ENCODE measurements at places on chromosomes 13 and 19.

GRCh38 chr19:57321751-57322150 lies 1.5 kb downstream of the ZNF543 start:
- no peak for DNase-seq

GRCh38 chr19:51259348-51260245 lies 8.7 kb downstream of the SIGLECL1 start:
- peak; percentile 41 for DNase-seq

DNA sequence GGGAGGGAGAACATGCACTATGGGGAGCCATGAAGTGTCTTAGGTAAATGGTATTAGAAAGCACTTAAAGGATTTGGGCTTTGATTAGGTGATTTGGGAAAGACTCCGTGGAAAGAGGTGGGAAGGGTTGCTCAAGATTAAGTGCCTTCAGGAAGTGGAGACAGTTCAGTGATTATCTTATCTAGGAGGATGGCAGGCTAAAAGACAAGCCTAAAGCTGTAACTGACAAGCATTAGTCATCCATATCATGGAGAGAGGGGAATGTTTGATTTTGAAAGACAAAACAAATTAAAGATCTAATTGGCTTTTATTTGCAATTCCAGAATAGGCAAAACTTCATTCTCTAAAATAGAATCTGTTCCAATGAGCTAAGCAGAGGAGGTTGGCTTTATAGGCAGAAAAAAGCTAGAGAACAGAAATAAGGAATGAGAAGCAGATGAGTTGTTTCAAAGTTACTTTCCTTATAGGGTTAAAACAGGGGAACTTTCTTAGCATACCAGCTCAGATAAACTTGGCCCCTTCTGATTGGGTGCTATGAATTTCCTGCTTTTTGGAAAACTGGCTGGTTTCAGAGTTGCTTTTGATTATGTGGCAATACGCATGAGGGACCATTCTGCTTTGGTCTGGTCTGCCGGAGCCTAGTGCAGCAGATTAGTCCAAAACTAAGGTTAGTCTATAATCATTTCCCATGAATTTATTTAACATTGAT lies 1.8 kb upstream of the DIAPH3 start:
- no peak for DNase-seq

DNA sequence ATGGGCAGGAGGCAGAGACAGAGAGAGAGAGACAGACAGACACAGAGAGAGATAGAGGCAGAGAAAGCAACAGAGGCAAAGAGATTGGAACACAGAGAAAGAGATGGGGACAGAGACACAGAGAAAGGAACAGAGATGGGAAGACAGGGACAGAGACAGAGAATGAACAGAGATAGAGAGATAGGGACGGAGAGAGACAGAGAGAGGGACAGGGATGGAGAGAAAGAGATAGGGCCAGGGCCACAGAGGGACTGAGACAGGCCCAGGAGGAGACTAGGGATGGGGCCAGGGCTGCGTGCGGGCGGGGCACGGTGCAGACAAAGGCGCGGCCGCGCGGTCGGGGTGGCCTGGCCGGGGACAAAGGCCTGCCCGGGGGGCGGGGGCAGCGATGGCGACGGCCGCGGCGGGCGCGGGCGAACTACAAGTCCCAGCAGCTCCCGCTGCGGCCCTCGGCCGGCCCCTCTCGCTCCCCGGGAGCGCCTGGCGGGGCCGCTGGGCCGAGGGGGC lies at the start of gene ZNF358:
Gene ZNF358, plus strand, starts transcription at position 459 of the 507 bp plus-strand sequence. CDS start 3,140 bp downstream, outside the sequence.
- peak; percentile 46 for DNase-seq

- DNase-seq: no peak
These were observed 46.3 kb downstream of the CCNE1 start for GRCh38 chr19:29858000-29858596.

DNA sequence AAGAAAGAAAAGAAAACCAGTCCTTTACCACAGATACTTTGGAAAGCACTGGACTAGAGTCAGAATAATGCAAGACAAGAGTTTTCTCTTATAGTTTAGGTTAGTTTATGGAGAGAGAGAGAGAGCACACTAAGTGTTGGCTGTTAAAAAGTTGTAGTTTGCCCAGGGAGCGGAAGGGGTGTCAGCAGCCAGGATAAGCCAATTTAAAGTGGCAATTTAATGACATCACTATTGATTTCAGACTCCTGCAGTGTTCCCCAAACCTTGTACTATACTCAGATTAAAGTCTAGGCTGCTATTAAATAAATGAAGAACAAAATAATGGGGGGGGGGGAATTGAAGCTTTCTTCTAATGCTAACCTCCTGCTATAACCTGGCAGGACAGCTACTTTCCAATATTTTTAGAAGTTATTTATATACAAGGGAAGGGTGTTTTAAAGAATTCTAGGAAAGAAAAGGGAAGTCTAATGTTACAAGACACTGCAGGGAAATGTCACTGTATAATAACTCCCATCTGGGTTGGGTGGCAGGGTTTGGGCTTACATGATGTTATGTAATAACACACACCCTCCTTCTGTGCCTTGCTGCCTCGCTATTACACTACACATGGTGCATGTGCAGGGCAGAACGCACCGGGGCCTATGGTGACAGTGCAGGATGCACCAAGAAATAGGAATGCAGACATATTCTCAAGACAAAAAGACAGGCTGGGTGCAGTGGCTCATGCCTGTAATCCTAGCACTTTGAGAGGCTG lies 19.9 kb downstream of the TPT1 start:
- DNase-seq: no peak

GRCh38 chr13:101520672-101521071 lies 68.2 kb downstream of the ITGBL1 start:
- DNase-seq: no peak

DNA sequence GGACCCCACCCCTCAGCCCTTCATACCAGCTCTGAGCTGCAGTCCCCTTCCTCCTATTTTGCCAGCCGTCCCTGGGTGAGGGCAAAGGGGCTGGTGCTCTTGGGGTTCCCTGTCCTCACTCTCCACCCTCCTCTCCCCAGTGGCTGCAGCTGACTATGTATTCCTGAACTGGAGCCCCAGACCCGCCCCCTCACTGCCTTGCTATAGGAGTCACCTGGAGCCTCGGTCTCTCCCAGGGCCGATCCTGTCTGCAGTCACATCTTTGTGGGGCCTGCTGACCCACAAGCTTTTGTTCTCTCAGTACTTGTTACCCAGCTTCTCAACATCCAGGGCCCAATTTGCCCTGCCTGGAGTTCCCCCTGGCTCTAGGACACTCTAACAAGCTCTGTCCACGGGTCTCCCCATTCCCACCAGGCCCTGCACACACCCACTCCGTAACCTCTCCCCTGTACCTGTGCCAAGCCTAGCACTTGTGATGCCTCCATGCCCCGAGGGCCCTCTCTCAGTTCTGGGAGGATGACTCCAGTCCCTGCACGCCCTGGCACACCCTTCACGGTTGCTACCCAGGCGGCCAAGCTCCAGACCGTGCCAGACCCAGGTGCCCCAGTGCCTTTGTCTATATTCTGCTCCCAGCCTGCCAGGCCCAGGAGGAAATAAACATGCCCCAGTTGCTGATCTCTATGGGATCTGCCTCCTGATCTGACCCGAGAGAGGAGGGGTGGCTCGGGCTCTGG lies 2.4 kb downstream of the COX7A1 start:
- DNase-seq: no peak

GRCh38 chr19:18946918-18947317 lies 5.9 kb upstream of the HOMER3 start:
- no peak for DNase-seq

DNA sequence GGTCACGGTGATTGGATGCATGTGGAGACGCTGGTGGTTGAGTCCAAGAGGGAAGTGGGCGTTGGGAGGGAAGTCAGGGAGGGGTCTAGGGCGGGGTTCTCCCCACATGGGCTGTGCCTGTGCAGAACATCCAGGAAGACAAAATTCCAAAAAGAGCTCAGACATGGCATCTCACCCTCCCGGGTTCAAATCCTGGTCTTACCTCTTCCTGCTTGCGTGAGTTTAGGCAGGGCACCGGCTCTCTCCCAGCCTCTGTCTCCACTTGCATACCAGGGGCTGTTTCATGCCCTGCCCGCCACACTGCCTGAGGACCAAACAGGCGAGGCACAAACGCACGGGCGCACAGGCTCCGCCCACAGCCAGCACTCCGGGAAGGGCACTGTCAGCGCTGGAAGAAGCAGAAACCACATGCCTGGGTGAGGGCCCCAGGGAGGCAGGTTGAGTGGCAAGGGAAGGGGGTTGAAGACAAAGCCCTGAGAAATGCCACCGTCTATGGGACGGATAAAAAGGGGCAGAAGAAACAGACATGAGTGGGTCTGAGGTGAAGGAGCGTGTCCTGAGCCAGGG lies 123.6 kb upstream of the SOX1 start:
- DNase-seq: no peak

DNA sequence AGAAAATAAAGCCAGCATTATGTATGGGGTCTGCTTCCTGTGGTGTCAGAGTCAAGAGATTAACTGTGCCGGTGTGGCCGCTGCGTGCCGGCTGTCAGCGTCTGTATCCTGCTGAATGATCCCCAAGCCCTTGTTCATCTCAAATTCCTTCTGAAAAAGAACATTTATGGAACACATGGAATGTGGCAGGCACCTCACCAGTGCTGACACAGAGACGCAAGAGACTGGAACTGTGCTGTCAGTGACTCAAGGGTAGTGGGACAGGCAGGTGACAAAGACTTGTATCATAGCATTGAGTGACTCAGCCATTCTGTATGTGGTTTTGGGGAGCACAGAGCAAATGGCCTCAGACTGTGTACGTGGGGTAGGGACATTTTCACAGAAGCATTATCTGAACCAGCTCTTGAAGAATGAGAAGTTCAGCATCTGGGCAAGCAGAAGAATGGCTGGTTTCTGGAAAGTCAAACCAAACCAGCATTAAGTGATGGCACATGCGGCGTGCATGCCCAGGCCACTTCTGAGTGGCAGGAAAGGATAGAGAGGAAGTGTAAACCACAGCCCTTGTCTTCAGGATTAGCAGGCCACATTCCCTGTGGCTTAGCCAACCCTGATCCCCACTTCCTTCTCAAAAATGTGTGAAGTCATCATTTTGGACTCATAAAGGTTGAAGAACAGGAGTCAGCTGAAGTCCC lies 54.0 kb upstream of the IRS2 start:
- DNase-seq: no peak

DNA sequence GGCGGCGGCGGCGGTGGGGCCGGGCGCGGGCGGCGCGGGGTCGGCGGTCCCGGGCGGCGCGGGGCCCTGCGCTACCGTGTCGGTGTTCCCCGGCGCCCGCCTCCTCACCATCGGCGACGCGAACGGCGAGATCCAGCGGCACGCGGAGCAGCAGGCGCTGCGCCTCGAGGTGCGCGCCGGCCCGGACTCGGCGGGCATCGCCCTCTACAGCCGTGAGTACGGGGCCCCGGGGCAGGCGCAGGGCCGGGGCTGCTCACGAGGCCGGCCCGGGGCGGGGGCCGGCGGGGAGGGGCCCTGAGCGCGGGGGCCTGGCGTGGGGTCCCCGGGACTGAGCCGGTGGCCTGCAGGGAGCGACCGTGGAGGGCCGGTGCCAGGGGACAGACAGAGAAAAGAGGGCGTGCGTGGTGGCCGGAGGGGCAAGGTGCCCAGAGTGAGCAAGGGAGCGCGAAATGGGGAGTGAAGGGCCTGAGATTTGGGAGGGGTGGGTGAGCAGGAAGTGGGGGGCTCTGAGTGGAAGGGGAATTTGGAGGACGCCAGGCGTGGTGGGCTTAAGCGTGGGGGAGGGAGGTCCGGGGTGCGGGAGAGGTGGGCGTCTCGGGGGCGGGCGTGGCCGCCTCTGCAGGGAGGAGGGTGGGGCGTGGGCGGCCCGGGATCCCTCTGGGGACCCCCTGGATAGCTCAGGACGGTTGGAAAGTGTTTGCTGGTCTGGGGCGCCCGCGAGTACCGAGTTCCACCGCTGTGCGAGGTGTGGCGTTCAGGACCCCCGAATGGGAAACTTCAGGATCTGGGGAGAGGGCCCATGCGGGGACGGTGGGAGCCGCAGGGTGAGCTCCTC lies 575 bp downstream of the CARM1 start:
- no peak for DNase-seq

DNA sequence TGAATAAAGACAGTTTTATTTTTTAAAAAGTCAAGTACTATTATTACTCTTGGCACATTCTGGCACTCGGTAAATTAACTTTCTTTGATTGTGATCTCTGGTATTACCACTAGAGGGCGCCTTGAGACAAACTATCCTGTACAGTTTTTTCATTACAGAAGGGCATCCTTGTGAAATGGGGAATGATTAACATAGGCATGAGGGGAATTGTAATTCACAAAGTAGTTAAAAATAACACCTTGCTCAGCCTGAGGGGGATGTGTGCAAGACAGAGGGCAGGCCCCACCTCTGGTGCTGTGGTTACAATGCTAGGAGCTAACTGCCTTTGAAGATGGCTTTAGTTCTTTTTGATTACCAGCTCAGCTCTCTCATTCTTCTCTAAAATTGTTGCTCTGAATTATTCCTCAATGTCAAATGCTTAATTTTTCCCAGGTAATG lies 24.2 kb upstream of the C1QTNF9B start:
- DNase-seq: peak; percentile 22

- DNase-seq: no peak
These were observed 47.1 kb upstream of the TNFSF11 start for GRCh38 chr13:42526804-42527203.

GRCh38 chr19:10983026-10983425 lies 22.2 kb downstream of the SMARCA4 start:
- DNase-seq: no peak

- DNase-seq: no peak
These were observed 8.7 kb downstream of the EPS8L1 start for GRCh38 chr19:55084416-55084815.

DNA sequence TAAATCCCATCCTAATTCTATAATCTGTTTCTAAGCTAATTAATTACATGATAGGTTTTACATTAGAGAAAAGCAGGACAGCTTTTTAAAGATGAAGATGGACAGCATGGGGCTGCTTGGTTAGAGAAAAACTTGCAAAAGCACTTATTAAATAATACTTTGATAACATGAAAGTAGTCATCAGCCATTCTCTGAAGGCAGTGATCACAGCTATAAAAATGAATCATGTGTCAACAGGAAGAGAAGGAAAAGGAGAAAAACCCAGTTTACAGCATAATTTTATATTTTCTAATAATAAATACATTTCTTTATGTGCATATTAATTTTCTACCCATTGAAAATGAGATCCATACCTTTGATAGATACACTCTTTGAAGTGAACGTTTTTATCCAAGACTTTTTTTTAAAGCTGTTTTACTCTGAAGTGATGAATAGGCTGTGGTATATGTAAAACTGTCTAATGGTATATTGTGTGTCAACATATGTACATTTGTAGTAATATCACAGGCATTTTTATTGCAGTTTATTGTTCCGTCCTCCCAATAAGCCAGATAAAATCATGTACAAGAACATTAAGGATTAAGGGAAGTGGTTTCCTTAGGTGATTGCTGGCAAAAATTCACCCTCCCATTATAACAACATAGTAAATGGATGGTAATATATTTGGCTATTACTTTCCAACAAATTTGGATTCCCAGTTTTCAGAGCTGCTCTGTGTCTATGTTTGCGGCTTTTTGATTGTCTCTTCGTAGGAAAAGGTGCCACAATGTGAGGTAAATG lies 1.3 kb upstream of the KLF5 start:
- DNase-seq: no peak

GRCh38 chr13:80033286-80033685 lies 307.6 kb downstream of the SPRY2 start:
- no peak for DNase-seq

- DNase-seq: no peak
These were observed 66.5 kb downstream of the EFNB2 start for GRCh38 chr13:106468744-106469590.

GRCh38 chr13:39016787-39017186 lies 21.1 kb downstream of the PROSER1 start:
- DNase-seq: peak; percentile 60

All from NCI-H1930 (cell line).